Activated T-cell treated with anti-CD3 and anti-CD28 coated beads, Interleukin-2, amount 50 U/mL, for 72 hours (primary cell): ENCODE measurements at places on chromosomes 4 and X.
A peak's percentile ranks its signal among the peaks of the same experiment; 100 is the strongest.

DNA sequence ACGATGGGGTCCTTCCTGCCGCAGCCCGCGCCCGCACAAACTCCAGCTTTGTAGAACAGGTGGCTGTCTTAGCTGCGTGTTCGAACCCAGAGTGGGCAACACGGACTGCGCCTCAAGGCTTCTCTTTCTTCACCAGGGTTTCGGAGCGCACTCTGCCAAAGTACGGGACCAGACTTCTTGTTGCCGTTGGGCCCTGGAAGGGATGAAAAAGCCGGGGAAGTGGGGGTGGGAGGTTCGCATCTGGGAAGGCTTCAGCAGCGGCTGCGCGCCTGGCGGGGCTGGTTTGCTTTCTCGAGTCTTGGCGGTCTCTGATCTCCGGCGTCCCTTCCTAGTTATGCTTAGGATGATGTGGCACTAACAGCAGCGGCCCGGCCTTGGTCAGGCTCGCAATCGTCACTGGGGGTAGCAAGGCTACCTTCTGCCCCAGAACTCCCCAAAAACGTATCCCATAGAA lies 673 bp downstream of the PARM1 start:
- DNase-seq: peak; percentile 0

- peak; percentile 4 for DNase-seq
These were observed 36.4 kb downstream of the TMEM154 start for GRCh38 chr4:152643153-152644035.

DNA sequence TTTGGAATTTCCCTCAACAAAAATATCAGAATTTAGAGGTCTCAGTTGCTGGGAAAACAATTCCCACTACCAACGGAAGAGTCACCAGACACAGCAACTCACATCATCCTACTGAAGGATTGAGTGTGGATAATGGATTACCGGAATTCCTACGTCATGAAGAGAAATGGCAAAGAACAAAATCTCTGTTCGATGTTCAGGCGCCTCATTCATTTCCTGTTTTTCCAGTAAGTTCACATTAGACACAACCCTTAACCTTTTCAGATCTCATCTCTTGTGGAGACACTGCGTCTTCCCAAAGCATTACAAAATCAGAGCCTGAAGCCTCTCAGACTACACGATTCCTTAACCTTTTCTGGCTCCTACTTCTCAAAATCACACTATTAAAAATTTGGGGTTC lies 58.5 kb upstream of the CPEB2 start:
- no peak for DNase-seq

- DNase-seq: no peak
These were observed 117.4 kb upstream of the GALNT7 start for GRCh38 chr4:173051232-173051631.

GRCh38 chrX:23478056-23478455 lies 143.4 kb downstream of the PTCHD1 start:
- DNase-seq: no peak

DNA sequence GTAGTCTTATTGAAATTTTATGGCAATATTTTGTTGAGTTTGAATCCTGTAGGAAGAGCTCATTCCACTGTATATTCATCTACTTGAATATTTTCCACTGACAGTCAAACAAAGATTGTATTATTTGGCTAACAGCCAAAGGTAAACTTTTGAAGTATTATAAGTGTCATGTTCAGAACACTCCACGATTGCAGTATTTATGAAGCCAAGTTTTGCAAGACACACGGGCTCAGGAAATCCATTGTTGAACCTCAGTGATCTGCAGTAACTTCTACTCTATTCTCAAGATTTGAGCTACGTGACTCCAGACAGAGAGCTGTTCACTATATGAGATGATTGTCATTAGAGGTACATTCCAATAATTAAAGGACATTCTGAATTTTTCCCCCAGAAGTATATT lies 302.7 kb upstream of the ADGRL3 start:
- no peak for DNase-seq

DNA sequence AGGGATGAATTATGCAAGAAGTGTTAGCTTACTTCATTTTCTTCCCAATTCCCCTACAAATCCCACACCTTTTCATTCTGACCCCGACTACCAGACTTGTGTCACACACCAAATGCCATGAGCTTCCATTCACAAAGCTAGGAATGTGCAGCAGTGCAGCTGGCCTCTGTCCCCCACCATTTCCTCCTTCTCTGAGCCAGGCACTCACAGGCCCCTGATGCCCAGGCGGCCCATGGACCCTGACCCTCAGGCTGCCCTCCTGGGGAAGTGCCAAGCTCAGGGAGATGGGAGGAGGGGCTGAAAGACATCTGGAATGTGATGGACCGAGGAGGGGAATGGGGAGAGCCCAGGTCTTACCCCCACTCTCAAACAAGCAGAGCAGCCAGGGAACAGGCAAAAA lies 67.0 kb upstream of the BCOR start:
- DNase-seq: no peak

- no peak for DNase-seq
These were observed 73.1 kb downstream of the CC2D2A start for GRCh38 chr4:15542760-15543159.

GRCh38 chrX:110569506-110569905 lies 210.9 kb downstream of the RTL9 start:
- DNase-seq: no peak

- DNase-seq: no peak
These were observed 135.9 kb downstream of the CPE start for GRCh38 chr4:165514739-165515138.

DNA sequence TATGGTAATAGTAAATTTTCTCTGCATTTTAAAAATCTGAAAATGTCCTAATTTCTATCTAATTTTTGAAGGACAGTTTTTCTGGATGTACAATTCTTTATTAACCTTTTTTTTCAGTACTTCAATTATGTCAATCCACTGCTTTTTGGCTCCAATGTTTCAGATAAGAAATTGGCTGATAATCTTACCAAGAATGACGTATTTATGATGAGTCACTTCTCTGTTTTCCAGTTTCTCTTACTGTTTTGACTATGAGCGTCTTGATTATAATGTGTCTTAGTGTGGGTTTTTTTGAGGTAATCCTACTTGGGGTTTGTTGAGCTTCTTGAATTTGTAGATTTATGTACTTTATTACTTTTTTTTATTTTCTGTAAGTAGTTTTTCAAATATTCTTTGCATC lies 47.2 kb downstream of the UGT2B11 start:
- no peak for DNase-seq

GRCh38 chr4:180398564-180398963 lies 1844.6 kb upstream of the TENM3 start:
- no peak for DNase-seq

DNA sequence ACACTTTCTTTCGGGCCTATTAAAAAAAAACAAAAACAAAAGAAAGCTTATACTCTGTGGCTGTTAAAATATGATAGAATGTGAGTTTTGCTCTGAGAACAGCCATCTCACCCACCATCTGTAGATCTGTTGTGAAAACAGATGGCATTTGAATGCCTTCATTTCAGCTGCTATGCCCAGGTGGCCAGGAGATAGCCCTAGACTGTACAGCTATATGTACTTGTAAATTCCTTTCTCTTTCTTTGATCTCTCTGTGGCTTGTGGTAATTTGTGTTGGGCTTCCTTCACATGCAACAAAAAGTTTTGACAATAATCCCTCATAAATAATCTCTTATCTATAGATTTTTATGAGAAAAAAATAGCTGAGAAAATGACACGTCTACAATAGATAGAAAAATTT lies 38.1 kb downstream of the PNPLA4 start:
- DNase-seq: no peak

GRCh38 chrX:153032397-153033118 lies 23.7 kb upstream of the PNMA3 start:
- DNase-seq: peak; percentile 72

DNA sequence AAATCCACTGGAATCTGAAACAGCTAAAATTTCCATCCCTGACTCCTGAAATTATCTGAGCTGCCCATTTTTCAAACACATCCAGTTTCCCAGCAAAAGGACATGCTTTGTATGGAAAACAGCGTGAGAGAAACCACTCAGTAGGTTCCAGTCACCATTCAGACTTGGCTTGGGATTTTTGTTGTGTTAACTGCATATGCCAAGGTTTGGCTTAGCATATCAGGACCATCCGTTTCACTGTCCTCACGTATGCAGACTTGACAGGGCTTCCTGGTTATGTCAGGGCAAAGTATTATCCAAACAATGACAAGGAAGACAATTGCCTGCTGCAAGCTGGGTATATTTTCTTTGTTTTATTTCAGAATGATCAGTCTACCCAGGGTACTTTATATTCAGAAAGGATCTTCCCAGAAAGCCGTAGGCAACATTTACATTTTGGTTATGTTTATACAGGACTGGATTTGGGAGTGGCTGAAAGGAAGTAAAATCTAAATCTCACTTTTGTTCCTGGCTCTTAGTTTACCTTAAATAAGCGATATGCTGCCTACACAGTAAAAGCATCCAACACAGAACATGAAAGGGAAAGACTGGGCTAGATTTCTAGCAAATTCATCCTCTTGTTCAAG lies 41.3 kb upstream of the CCKAR start:
- no peak for DNase-seq

DNA sequence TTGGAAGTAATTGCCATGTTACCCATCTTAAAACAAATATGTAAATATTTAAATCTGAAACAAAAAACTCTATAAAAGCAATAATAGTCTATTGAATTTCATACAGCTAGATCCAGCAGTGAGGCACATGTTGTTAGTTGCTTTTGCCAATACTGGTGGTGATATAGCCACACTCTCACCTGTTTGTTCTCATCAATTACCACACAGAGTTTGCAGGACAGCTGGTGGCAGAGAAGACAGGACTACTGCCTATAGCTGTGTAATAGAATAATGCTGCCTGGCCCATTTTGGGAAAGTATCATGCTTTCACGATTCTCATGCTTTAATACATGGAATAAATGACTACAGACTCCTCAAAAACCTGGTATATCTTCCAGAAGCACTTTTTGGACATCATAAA lies 3.7 kb upstream of the PRR32 start:
- DNase-seq: no peak

GRCh38 chr4:146110871-146111485 lies 64.5 kb upstream of the LSM6 start:
- DNase-seq: no peak

DNA sequence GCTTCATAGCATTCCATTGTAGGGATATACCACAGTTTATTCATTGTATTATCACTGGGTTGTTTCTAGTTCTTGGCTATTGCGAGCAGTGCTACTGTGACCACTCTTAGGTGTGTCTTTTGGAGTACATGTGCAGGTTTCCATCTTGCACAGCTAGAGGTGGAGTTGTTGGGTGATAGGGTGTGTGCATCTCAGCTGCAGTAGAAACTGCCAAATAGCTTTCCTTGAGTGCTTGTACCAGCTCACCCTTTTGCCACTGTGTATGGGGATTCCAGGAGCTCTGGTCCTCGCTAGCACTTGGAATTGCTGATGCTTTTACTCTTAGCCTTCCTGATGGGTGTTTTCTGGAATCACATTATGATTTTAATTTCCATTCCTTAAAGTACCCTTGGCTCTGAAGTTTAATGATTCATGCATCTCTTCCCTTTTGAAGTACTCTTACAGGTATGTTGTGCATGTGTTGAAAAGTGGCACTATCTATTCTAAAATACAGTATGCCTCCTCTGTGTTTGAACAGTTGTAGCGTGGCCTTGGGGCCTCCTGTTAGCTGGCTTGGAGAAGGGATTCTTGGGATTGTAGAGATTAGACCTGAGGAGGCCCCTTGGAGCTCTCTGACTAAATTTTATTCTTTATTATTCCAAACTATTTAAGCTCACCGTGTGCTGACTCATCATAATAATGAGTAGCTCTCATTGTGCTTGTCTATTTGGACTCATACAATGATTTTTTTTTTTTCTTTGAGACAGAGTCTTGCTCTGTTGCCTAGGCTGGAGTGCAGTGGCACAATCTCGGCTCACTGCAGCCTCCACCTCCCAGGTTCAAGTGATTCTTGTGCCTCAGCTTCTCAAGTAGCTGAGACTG lies 38.4 kb downstream of the HTT start:
- DNase-seq: no peak

- DNase-seq: peak; percentile 18
These were observed 562 bp downstream of the AKAP17A start for GRCh38 chrX:1591863-1592469.

DNA sequence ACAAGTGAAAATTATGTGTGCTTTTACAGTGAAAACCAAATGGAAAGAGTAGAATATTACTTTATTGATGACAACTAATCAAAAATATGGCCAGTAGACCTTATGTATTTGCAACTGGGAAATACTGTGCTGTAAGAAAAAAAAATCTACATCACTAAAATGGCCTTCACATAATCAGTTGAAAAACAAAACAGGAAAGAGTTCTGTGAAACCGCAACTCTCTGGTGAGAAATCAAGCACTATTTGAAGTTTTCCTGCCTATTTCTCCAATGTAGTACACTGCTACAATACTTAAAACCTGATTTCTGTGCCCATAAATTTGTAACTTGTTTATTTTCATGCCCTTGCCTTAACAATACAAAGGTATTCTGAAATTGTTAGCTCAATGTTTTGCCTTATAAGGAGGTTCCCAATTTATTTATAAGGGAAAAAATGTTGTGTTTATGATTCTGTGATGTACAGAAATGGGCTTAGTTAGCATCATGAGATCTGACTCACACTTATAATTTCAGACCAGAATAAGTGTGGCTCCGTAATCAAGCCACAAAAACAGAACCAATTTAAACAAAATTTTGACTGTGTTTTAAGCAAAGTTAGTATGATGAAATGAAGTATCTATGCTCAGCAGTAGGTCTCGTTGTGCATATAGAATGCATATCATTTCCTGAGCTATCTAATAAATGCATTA lies 147.1 kb downstream of the FAT4 start:
- DNase-seq: no peak

- DNase-seq: no peak
These were observed 41.6 kb upstream of the ACSL4 start for GRCh38 chrX:109774706-109775105.

- DNase-seq: no peak
These were observed 187.4 kb upstream of the TEX13C start for GRCh38 chrX:125132274-125132673.

DNA sequence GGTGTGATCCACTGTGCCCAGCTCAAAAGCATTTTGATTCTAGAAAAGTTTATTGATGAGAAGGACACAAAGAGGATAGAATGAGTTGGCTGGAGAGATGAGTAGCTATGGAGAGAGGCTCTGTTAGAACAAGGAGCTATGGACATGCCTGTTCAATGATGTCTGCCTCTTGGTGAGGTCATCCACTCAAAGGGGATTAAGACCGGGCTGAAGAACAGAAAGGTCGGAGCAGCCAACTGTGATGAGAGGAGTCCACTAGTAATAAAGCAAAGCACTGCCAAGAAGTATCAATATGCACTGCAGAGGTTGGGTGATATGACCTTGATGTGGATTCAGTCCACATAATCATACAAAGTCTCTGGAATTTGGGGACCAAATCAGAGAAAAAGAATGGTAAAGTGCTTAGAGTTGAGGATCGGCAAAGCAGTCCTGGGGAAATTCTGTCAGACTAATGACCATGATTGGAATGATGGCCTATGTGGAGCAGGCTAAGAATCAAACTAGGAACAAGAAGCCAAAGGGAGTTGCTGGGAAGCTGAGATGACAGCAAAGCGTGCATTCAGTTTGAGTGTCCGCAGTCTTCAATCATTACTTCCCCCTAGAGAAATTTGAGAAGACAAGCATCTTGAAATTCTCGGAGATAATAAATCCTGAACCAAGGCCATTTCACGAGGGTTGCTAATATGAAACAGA lies 55.7 kb upstream of the MMAA start:
- DNase-seq: no peak
